ENCODE measurements at places on chromosomes 2 and 18.

DNA sequence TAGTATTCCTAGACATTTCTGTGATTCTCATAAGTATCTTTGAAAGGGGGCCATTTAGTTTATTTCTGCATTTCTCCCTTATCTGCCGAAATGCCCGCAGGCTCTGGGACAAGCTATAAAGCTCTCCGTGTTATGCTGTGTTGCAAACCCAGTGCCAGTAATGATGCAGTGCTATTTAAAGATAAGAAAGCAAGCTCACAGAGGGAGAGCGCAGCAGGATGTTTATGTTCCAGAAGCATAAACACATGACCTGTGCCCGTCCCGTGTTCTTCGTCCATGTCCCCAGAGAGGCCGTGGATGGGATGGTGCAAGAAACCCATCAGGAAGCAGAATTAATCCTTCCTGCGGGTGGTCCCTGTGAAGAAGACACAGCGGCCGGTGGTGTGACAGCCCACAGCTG lies 99.4 kb downstream of the NEDD4L start:
- DNase-seq, result no peak

- no peak for DNase-seq
Measured at GRCh38 chr2:129756276-129756675, 223.2 kb upstream of the RAB6C start.

GRCh38 chr2:56416500-56417176 lies 232.8 kb downstream of the CCDC85A start:
- DNase-seq, result no peak

DNA sequence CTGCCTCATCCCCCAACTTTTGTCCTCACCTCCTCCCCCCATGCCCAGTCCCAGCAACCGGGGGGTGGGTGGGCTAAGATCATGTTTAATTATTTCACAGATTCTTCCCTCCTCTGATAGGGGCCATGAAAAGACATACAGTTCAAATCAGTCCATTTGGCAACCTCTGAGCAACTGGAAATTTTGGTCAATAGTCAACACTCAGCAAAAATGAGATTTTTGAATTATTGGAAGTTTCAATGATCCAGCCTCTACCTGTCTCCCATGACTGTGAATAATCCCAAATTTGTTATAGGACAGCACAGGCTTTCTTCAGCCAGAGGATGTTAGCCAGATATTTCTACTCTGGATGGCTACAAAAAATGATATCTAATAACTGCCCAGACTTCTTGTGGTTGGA lies 549.9 kb downstream of the TNS1 start:
- no peak for DNase-seq

- no peak for DNase-seq
Measured at GRCh38 chr2:223897669-223898330, 47.3 kb downstream of the WDFY1 start.

DNA sequence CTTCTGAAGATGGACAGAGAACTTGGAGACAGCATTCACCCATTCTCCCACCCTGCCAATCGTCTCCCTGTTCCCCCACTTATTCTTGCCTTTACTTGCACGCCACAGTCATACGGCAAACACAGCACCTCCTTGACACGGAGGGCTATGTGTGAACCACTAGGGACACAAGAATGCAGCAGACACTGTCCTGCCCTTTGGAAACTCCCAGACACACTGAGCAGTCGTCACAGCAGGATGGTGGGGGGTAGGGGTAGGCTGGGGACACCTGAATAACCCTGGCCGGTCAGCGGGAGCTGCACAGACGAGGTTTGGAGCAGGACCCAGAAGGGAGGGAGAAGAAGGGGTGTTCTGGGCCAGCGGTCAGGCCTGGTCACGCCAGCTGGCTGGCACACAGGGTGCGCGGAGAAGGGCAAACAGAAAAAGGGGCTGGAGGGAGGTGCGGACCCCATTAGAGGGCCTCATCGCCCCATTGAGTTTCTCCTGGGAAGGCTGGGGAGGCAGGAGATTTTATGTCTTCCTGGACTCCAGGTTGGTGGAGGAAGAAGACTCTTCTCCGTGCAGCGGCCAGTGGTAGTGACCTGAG lies 40.0 kb upstream of the FOSL2 start:
- DNase-seq, result no peak

- DNase-seq, result no peak
Measured at GRCh38 chr2:159262226-159262625, 24.3 kb downstream of the WDSUB1 start.

- no peak for DNase-seq
Measured at GRCh38 chr18:70649683-70650082, 360.8 kb downstream of the SOCS6 start.

DNA sequence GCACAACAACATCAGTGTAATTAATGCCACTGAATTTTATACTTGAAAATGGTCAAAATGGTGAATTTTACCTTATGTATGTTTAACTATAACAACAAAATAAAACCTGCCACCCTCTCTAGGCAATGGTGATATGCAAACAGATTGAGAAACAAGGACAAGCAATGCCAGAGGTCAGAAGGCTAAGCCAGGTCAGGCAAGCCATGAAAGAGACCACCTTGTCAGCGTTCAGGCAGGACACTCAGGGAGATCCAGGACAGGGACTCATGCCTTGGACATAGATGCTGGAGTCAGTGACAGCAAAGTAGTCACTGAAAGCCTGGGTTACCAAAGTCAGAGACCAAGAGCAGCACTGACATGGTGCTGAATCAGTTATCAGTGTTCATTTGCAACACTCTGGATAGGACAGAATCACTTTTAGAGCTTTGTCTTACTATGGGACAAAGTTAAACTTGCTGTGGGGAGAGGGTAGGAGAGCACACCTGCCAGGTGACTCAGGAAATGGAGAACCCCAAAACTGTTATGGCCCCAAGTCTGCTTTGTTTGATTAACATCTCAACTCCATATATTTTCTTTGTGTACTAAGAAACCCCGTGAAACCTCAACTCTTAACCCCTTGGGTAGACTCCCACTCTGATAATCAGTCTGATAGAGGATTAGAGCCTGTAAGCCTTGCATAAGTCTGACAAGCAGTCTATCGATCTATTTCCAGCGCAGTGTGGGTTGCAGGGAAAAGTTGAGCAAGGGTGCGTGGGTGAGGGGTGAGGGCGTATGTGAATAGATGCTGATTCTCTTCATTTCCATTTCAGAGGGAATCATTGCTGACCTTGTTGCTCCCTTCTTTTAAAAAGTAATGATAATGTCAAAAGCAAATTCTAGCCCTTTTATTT lies 48.7 kb upstream of the ZNF385B start:
- DNase-seq, result no peak

- no peak for DNase-seq
Measured at GRCh38 chr2:140085674-140086073, 1305.5 kb upstream of the NXPH2 start.
